SW480 (cell line): ENCODE measurements at places on chromosomes 13 and 19.

- no peak for DNase-seq
Observed at GRCh38 chr19:54281007-54281728, at the start of gene LILRB2. LILRB2 (minus strand) TSS chr19:54281110; CDS start chr19:54280496, 614 bp downstream.

- no peak for DNase-seq
Observed at GRCh38 chr19:2423915-2424685, 3.3 kb downstream of the TIMM13 start.

DNA sequence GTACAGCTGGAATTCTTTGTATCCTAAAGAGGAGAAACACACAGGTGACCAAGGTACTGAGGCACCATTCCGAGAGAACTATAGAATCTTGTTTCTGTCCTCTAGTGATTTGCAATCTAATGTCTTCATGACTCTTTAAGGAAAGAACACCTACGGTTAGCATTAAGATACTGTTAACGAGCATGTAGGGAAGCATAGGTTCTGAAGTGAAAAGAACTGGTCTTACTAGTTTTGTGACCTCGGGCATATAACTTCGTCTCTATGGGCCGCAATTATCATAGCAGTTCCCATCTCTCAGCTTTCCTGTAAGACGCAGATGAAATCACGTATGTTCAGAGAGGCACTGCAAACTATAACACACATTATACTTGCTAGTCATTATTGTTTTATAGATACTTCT, 193.0 kb upstream of the NBEA start:
- DNase-seq = no peak

DNA sequence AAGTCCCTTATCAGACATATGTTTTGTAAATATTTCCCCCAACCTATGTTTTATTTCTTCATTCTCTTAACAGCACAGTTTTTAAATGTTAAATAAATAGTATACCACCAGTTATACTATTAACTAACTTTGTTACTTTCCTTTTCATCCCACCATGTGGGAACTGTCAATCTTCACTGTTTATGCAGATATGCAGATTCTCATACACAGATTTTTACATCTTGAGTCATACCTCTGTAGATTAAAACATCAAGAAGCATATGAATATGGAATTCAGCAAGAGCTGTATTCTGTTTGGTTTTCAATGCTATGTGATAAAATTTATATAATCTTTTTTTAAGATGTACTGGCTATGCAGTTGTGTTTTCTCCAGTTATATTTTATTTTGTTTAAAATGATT, 566.3 kb downstream of the LIG4 start:
- DNase-seq = no peak

DNA sequence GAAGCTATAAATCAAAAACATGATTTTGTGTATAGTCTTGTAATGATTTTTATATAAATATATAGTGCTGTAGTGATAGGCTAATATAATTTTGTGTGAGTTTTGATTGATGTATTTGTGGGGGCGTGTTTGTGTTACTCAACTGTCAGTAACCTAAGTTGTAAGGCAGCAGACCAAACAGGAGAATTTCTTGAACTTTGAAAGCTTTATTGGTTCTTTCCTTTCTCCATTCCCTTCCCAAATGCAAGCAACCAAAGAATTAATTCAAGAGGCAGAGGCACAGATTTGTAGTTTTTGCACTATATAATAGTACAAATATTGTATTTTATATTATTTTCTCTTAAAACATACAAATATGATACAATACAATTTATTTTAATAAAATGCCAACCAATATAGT, 109.6 kb downstream of the FLT1 start:
- no peak for DNase-seq

- no peak for DNase-seq
Observed at GRCh38 chr13:102461302-102461701, 59.5 kb upstream of the FGF14 start.

DNA sequence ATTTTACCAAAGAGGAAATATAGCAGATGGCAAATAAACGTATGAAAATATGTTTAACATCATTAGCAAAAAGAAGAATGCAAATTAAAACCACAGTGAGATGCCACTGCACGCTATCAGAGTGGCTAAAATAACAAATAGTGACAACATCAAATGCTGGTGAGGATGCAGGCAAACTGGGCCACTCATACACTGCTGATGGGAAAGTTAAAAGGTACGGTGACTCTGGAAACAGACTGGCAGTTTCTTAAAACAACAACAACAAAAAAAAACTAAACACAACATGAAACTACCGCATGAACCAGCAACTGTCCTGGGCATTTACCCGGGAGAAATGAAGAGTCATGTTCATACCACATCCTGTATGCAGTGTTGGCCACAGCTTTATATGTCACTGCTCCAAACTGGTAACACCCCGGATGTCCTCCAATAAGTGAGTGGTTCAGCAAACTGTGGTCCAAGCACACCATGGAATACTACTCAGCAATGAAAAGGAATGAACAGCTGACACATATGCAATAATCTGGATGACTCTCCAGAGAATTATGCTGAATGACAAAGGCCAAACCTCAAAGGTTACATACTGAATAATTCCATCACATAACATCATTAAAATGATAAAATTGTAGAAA, 22.3 kb downstream of the EPS15L1 start:
- DNase-seq = no peak

GRCh38 chr19:9445037-9445436, 9.7 kb upstream of the ZNF266 start:
- DNase-seq = no peak

- DNase-seq = peak; percentile 70
Observed at GRCh38 chr19:46913852-46914430, 53.1 kb downstream of the ARHGAP35 start.

DNA sequence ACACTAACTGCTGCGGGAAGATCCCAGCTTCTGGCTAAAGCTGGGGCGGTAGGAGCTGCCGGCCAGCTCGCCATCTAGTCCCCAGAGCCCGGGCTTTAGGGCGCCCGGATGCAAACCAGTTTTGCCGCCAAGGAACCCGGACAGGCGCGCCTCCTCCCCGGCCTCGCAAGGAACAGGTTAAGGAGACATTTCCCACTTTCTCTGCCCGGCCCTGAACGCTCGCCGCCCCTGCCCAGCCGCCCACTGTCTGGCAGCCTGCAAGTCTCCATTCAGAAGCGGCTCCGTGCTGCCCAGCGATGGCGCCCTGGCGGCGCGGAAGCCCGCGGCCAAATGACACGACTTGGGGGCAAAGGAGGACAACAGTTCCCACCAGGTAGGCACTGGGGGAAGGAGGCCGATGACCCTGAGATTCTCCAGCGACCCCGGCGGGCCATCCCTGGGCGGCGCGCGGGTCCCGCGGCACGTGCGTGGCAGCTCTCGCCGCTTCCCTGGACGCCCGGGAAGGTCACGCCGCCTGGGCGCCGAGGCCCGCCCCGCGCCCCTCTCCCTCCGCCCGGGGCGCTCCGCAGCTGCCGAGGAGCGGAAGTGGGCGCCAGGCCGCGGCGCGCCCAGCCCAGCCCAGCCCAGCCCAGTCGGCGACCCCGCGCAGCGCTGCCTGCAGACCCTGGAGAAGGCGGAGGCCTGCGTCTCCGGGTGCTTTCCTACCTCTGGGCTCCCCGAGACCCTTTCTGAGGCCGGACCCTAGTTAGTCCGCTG, 42.2 kb upstream of the HNRNPA1L2 start:
- DNase-seq = no peak
